NCI-H1092 treated with DMSO at 0.1 percent for 48 hours (cell line): ENCODE measurements at places on chromosomes 11 and 22.

DNA sequence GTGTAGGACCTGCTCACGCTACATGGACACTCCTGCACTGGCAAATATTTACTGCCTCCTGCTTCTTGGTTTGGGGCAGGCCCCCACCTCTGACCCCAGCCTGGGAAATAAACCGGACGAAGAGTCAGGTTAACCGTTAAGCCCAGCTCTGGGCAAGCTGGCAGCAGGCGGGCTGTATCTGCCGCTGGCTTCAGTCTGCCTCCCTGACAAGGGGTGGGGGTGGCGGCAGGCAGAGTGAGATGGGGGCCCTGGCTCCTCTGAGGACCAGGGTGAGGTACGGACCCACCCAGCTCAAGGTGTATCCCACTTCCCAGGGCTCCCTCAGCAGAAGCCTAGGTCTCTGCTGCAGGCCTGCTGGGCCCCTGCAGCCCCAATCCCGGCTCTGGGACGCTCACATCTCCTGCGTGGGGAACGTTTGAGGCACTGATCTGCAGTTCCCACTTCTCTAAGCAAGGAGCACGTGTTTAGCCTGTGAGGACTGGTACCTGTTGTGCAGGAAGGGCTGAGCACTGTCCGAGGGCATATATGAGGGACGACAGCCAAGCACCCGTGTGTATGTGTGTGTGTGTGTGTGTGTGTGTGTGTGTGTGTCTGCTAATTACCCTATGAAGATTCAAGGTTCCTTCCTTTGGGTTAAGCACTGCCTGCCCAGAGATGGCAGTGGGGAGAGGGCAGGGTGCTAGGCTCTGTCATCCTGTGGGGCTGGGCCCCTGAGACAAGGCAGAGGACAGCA is 1.1 kb upstream of the LRRC75B start:
- no peak for DNase-seq

DNA sequence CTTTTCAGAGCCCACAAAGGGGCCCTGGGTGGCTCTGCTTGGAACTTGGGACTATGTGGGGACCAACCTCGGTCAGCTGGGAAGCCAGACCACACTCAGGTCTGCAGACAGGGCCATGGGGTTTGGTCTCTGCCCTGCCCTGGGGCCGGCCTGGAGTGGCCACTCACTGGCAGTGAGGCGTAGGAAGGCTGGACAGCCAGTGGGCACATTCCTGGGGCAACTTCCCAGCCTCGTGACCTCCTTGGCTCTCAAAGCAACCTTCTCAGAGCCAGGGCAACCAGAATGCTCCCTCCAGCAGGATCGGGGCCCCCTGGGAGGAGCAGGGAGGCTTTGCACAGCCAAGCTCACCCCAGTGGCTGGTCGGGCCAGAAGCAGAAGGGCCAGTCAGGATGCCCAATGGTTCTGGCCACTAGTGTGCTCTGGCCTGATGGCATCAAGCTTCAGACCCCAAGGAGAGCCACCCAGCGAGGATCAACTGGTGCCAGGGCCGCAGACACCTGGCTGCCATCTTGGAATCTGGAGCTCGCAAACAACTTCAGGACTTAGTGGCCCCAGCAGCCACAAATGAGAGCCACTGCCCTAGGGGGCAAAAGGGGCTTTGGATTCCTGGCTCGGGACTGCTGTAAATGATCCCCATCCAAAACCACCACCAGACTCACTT is 87.1 kb downstream of the MYEOV start:
- DNase-seq = no peak

DNA sequence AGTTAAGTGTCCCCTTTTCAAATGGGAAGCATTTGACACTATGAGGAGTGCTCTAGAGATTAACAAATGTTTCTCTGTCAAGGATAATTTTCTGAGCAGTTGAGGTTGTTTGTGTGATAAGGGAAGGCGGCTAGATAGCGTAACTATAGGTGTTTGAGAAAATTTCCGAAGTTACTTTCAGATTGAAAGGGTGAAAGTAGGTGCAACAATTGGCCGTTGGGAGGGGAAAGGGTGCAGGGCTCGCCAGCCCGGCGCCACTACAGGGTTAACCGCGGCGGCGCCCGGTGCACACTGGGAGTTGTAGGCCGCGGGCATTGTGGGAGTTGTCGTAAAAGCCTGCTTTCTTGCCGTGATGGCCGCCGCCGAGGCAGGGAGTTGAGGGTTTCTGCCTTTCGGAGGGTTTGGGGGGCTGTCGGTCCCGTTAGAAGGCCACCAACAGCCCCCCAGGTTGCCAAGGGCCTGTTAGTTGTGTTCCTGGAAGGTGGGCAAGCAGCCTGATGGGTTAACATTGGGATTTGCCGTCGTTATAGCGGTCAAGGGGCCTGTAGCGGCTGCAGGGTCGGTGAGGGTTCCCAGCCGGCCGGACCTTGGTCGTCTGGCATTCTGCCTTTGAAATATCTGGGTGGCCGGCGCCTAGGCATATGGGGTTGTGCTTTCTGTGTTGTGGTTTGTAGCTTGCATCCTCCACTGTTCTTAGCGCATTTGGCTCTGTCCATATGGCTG is 36.5 kb upstream of the HSD17B12 start:
- peak; percentile 81 for DNase-seq

GRCh38 chr11:66003291-66003690 is 988 bp downstream of the BANF1 start:
- DNase-seq = no peak

- DNase-seq = no peak
These were observed 2198.2 kb upstream of the RAG2 start for GRCh38 chr11:38796281-38796680.

- no peak for DNase-seq
These were observed 3.4 kb upstream of the TMEM184B start for GRCh38 chr22:38276166-38276565.

DNA sequence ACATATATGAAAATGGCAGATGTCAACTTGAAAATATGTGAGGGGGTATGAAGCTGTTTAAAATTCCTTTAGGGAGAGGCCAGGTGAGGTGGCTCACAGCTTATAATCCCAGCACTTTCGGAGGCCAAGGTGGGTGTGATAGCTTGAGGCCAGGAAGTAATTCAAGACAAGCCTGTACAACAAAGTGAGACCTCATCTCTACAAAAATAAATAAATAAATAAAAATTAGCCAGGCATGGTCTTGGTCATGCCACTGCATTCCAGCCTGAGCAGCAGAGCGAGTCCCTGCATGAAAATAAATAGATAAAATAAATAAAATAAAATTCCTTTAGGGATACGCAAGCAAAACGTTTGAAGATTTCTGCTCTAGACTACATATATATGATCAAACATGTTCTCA is 38.1 kb upstream of the FAM181B start:
- DNase-seq = no peak

DNA sequence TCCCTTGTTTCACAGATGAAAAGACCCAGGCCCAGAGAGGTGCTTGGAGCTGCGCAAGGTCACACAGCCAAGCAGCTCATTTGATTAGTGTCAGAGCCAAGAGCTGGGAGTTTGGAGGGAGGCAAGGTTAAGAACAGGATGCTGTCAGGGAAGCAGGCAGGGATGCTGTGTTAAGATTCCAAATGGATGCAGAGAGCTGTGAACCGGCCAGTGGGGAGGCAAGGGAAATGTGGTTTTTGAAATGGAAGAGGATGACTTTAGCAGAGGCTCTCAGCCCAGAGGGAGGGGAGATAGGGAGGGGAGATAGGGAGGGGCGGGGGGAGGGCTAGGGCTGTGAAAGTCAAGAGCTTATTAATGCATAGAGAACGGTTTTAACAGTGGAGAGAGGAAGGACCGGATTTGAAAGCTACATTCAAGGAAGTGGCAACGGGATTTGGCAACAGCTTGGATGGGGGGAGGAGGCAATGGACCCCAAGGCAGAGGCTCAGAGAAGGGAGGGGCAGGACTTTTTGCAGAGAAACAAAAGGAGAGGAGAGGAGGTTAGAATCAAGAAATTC is 13.0 kb downstream of the RTN4RL2 start:
- DNase-seq = no peak

- DNase-seq = peak; percentile 51
These were observed 869.2 kb downstream of the TBC1D22A start for GRCh38 chr22:47631571-47632102.

DNA sequence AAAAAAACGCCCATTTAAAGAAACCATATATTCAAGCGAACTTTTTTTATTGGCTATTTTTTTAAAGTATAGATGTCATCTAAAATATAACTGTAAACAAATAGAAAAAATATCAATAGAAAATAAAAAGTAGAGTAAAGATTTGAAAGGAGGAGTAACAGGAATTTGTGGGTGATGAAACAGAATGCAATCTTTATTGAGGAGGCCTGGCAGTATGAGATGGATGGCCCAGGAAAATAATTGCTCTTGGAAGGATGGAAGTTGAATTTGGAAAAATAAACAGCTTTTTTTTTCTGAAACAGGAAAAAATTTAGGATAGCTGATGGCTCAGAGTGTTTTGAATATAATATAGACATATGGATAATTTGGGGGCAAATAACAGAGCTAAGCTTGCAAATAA is 219.0 kb downstream of the CASP12 start:
- DNase-seq = no peak

GRCh38 chr22:29587938-29588699 is 7.2 kb upstream of the NIPSNAP1 start:
- no peak for DNase-seq

DNA sequence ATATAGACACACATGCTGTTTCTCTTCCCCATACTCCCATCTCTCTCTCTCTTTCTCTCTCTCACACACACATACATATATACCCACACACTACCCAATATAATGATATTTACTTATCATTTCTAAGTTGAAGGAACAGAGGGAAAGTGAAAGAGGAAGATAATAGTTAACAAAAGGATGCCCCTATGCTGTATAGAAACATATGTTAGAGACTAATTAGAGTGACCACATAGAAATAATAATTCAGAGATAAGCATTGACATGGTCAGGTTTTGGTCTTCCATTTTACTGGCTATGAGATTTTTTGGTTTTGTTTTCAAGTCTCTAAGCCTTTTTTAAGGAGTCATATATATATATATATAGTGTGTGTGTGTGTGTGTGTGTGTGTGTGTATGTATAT is 445.7 kb upstream of the CHORDC1 start:
- no peak for DNase-seq
